ENCODE measurements at places on chromosomes 5 and 9.

- no peak for DNase-seq
Measured at GRCh38 chr5:103908336-103909080, 345.9 kb upstream of the NUDT12 start.

GRCh38 chr9:124613849-124614248 is 106.7 kb upstream of the NR5A1 start:
- DNase-seq, result no peak

DNA sequence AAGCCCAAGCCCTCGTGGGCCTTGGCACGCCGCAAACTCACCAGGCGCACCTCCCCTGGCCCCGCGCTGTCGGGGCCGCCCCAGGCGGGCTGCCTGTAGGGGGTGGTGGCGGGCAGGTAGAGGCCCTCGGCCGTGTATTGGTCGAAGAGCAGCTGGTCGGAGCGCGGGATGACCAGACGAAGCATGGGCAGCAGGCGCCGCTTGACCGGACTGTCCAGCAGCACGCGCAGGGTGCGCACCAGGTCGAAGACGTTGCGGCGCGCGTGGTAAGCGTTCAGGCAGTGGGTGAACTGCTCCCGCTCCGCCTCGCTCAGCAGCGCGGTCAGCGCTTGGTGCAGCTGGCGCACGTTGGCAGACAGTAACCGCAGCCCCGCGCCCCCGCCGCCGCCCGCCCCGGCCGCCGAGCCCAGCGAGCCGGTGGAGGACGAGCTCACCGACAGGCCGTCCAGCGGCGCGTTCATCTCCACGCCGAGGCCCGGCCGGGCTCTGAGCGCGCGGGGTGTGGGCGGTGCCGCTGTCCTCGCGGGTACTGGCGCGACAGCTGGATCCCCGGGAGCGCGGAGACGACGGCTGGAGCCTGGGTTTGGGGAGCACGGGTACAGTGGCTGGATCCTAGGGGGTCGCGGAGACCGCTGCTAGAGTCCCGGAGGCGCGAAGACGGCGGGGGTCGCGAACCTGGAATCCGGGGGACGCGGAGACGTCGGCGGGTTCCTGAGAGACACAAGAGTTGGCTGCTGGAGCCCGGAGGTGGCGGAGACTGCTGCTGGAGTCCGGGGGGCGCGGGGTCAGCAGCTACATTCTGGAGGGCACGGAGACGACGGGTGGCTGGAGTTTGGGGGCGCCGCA is 709 bp downstream of the WHRN start:
- DNase-seq, result peak; percentile 31

DNA sequence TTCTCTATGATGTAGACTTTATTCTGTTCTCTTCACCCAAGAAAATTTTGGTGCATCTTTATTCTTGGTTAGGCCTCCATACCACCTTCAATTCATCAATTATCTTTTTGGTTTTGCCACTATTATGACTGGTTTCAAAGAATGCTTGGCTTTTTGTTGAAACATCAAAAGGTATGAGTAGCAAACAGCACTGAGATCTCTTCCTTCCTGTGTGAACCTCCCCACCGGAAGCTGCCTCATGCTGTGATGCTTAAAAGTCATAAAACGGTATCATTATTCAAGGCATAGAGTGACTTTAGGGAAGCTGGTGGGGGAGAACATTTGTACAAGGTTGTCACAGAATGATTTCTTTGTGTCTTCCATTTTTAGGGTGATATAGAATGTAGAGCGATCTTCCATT is 70.6 kb downstream of the IQGAP2 start:
- no peak for DNase-seq

DNA sequence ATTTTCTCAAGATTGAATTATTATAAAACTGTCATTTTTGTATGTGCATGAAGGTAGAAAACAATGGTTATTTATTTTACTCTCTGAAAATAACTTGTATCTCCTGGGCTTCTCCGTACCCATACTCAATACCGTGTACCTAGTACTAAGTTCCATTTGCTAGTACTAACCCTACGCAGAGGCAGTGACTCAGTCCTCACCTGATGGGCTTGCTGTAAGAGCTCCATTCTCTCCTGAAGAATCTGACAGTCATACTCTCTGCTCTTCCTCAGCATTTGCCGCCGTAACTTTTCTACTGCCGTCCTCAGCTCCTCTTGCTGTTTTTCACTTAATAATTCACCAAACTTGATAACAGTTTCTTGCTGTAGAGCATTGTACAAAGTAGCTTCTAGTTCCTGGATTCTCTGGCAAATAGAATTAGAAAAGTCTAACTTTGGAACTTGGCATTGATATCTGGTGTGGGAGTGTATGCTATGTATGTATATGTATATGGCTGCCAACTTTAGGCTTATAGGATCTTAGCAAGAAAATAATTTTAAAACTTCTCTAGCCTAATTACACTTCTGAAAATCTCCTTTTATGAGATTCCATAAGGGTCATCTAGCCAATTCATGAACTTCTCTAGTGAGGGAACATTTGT is 108.0 kb upstream of the DPYSL3 start:
- DNase-seq, result no peak

- no peak for DNase-seq
Measured at GRCh38 chr9:126809068-126809467, 4.2 kb downstream of the ZBTB43 start.

DNA sequence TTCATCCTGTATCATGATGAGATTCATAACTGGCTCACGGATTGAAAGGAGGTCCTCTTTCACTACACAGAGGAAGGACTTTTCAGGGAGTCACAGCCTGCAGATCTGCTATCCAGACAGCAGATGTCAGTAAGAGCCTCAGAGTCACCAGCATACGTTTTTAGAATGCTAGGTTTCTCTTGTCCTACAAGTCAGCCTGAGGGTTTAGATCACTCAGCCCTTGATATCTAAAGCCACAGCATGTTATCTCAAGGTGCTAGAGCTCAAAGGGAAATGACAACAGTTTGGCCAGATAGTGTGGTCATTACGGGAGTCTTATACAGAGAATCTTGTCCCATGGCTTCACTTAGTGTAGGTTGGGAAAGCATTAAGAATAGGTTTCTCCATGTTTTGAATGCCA is 30.9 kb upstream of the SLC46A2 start:
- no peak for DNase-seq

- DNase-seq, result no peak
Measured at GRCh38 chr9:38309324-38310195, 82.9 kb upstream of the ALDH1B1 start.

DNA sequence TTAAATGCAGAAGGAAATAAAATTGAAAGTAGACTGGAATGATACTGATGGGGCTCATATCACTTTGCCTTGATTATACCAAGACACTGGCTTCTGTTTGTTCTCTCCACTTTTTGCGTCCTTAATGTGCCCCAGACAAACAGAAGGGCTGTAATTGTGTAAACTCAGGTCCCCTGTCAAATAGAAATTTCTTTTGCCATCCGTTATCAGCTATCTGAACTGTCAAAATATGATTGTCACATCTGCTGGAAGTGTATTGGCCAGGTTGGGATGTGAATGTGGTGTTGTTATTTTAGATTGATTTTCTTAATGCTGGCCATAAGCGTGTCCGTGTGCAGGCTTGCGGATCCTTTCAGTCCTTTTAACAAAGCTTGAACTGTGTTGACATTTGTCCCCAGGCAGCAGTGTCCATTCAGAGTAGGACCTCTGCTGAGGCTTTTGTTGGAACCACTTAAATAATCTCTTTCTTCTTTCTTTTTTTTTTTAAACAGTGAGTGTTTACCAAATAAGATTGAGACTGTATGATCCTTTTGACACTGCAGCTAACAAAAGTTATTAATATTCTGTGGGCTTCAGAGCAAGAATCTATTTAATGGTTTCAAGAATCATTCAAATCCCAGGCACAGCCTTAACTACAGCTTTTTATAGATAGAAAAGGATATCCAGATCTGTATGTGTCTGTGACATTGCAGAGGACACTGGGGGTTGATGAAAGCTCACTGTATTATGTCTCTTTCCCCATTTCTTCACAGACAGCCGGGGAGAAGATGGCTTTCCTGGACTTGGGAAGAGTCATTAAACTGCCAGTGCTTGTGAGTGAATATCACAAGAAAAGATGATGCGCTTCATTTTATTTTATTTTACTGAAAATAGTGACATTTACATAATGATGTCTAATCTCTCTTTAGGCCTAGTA is 171.7 kb downstream of the ZNF608 start:
- DNase-seq, result no peak

- DNase-seq, result no peak
Measured at GRCh38 chr9:33752130-33752637, 43.2 kb upstream of the PRSS3 start.

GRCh38 chr5:43044181-43044914 is 4.2 kb upstream of the ANXA2R start:
- DNase-seq, result no peak

DNA sequence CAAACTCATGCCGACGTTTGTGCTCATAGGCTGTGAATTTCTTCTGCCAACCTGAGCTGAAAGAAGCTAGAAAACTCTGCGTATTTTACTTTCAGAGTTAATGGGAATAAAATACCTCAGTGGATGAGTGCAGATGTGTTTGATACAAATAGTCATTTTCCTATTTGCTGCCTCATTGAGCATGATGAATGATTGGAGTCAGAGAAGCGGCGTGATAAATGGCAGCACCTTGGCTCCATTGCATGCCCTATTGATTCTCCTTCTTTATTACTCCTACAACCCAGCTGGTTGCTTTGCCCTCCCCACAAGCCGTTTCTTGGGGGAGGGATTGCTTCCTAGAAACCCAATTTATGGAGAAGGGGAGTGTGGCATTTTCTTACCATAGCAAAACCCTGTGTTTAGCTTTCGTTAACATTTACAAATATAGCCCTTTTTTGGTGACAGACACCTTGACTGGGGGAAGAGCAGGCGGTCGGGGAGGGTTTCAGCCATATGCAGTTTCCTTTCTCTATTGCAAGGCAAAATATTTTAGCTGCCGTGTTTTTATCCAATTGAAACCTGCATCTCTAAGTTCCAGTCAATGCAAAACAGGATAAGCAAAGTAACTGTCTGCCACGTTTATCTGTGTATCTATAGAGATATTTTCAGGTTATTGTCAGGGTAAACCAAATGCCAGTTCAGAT is 93.1 kb upstream of the TBCA start:
- peak; percentile 30 for DNase-seq

DNA sequence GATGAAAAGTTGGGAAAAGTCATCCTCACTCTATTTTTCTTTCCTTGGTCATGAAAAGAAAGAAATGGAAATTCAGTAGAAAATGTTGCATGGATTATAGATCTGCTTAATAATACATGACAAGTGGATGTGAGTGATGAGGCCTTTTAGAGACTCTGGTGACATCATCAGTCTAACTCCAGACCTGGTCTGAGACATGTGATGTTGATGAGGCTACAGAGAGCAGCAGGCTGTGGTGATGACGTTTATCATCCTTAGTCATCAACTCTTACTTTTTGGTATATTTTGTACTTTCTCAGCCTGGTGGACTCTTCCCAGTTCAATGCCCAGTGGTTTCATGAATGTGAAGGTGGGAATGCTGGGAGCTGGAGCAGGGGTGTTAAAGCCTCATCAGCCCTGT is 116.4 kb downstream of the TTLL11 start:
- no peak for DNase-seq

GRCh38 chr5:106140101-106140500 is 1530.6 kb downstream of the EFNA5 start:
- no peak for DNase-seq

DNA sequence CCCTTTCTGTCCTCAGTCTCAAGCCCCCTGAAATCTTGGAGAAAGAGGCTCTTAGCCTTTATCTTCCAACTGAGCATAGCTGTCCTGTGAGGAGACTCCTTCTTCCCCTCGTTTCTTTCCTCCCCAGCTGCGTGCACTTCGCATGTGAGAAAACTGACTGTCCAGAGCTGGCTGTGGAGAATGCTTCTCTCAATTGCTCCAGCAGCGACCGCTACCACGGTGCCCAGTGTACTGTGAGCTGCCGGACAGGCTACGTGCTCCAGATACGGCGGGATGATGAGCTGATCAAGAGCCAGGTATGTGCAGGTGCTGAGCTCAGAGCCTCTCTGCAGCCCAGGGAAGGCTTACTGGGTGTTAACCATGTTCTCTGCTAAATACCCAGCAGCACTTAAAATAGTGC is 190.8 kb downstream of the PAPPA start:
- no peak for DNase-seq

GRCh38 chr5:17620627-17621026 is 10.4 kb downstream of the TAF11L12 start:
- no peak for DNase-seq

DNA sequence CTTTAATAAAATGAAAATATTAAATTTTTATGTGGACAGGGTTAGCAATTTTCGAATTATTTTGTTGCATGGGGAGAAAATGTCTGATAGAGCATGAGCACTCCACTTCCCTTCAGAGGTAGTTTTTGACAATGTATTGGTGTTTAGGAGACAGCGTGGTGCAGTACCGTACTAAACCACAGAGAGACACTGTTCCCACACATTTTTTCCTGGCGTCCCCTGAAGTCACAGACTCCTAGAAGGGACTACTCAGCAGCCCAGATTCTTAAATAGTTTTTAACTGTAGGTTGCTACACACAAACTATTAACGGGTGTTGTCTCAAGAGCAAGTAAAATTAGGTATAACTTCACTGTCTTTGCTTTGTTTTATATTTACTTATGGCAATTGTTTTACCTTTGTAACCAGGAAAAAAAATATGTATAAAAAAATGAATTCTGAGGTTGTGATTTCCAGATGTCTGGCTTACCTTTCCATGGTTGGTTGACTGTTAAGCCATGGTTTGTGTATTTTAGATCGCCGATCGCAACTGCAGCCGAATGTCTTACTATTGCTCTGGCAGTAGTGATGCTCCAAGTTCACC is 171.2 kb downstream of the DOCK8 start:
- DNase-seq, result peak; percentile 66

DNA sequence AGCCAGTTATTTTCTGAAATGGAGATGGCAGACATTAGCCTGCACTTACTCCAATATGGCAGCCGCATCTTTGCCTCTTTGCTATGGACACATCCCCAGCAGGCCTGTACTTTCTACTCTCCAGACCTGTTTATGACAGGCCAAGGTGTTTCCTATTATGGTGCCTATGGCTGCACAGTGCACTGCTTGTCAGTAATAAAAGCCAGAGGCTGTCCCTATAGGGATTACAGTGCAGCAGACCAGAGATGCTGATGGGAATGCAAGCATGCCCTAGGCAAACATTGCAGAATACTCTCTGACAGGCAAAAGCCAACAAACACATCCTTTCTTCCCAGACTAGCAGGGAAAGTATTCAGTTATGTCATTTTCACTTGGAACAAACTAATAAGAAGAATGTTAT is 442.9 kb downstream of the RAB3C start:
- no peak for DNase-seq

- no peak for DNase-seq
Measured at GRCh38 chr9:108639696-108640095, 216.1 kb downstream of the ACTL7B start.

- DNase-seq, result no peak
Measured at GRCh38 chr9:34715639-34716215, 5.8 kb upstream of the CCL21 start.

- DNase-seq, result no peak
Measured at GRCh38 chr9:98171176-98171925, 21.1 kb downstream of the CORO2A start.

DNA sequence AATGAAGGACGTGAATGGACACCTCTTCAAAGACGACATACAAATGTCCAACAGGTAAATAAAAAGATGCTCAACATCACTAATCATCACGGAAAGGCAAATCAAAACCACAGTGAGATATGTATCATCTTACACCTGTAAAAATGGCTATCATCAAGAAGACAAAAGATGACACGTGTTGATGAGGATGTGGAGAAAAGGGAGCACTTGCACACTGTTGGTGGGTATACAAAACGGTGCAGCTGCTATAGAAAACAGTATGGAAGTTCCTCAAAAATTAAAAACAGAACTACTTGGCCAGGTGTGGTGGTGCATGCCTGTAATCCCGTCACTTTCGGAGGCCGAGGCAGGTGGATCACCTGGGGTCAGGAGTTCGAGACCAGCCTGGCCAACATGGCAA is 47.9 kb downstream of the STK10 start:
- DNase-seq, result no peak
